ENCODE measurements at places on chromosomes 16 and 17.

DNA sequence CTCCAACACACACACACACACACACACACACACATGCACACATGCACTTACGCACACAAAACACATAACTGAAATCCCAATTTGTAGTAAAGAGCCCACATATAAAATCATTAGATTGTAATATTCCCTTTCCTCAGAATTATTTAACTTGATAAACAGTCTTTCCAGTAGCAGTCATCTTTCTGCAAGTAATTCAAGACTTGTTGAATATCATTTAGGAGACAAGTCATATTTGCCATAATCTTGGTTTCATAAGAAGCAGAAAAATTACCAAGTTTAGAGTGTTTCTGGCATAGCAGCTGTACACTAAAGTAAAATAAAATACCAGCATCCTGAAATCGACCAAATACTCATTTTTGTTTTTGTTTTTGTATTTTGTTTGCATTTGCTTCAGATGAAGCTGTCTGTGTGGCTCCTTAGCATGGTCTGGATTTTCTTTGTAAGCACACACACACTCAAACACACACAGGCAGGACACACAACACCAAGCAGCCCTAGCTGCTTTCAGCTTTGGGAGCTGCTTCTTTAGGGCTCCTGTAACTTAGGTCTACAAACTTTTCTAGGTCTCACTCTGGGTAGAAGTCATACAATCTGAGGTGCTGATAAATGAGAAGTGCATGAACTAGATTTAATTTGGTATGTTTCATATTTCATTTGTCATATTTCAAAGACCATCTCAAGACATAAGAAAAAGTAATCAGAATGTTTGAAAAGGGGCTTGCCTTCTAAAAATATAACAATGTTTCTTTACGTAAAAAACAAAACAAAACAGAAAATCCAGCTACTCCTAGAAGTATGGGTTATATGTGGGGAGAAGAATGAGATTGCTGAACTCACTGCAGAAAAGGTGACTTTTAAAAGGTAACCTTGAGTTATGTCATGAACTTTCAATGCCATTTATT lies 3.0 kb downstream of the SALL1 start:
- DNase-seq = no peak

DNA sequence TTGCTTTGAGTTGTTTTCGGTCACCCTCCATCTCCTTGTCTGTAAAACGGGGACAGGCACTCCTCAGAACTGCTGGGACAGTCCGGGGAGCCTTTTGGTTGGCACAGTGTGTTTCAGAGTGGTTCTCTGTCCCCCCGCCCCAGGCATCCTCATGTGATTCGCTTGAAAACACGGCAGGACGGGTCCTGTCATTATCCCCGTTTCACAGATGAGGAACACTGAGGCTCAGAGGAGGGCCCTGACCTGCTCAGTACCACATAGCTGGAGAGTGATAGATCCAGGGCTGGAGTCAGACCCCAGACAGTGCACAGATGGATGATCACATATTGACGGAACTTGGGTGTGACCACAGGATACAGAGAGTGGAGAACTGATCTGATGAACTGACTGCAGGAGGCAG lies 13.5 kb upstream of the ADGRG1 start:
- no peak for DNase-seq

- DNase-seq = no peak
Measured at GRCh38 chr17:39027455-39028035, 60.3 kb upstream of the FBXO47 start.

- no peak for DNase-seq
Measured at GRCh38 chr17:69796078-69796477, 278.9 kb upstream of the KCNJ16 start.

DNA sequence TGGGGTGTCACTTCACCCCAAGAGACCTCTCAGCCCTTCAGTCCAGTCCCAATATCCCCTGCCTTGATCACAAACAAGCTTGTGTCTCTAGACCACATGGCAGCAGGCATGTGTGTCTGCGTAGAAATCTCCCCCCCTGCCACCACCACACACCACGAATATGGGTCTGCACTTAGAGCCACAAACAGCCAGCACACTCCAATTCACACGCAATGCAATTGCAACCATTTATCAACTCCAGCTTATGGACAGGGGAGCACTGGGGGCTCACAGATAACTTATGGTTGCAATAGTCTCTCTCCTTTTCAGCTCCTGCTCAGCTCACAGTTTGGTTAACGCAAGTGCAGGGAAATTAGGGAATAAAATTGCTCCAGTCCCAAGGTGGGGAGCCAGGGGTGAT lies 2.6 kb downstream of the HOXB9 start:
- DNase-seq = no peak
